Muscle of leg (tissue), 16 donors: ENCODE measurements at places on chromosomes 11 and 22. TPM values are rescaled to one million over a fixed set of nuclear protein-coding genes. Genes with fewer than 3 reads are reported as not detected.
A peak's percentile ranks its signal among the peaks of the same experiment; 100 is the strongest.

DNA sequence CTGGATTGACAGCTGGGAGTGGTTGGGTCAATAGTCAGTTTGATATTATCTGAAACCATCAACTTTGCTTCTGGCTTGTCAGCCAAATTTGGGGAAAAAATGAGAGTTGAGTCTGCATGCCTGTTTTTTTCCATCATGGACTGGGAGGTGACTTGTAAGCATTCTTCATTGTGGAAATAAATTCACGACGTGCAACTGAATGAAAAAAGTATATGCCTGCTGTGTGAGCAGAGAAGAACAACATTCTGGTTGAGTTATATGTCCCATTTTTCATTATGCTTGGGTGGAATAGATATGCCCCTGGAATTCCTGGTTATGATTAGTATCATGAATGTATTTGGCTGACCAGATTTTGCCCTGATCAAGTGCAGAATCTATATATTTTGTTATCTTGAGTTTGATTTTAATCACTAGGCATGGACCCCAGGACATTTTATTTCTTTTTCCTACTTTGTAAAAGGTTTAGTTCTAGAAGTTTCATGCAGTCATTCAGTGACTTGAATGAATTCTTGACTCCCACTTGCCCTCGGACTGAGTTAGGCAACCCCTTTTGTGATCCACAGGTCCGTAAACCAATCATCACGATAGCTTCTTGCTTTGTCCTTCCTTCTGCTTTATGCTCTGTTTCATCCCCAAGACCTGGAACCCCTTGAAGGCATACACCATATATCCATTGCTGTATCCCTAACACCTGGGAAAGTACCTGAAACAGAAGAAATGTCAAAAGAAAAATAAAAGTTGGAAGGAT lies 205.8 kb downstream of the NAV2 start:
- H3K4me1 ChIP-seq = peaks cover 8% of the 10 kb centered on the region
- H3K36me3 ChIP-seq = peaks cover 15% of the 10 kb centered on the region
- no peaks in the 10 kb centered on the region for H3K27me3 ChIP-seq
- no peak for DNase-seq

GRCh38 chr22:37065180-37065579 lies 13.6 kb downstream of the KCTD17 start:
- peaks cover 6% of the 10 kb centered on the region for H3K36me3 ChIP-seq
- no peak overlapping the region for H3K4me3 ChIP-seq
- H3K27ac ChIP-seq = no peak overlapping the region
- H3K27me3 ChIP-seq = peaks cover 26% of the 10 kb centered on the region
- peaks cover 10% of the 10 kb centered on the region for H3K4me1 ChIP-seq
- DNase-seq = no peak

- no peaks in the 10 kb centered on the region for H3K36me3 ChIP-seq
- H3K27me3 ChIP-seq = peaks cover 11% of the 10 kb centered on the region
- no peak overlapping the region for H3K4me3 ChIP-seq
- H3K27ac ChIP-seq = no peak overlapping the region
Observed at GRCh38 chr22:49305214-49305965, 522.3 kb downstream of the BRD1 start.

GRCh38 chr11:63834535-63835157 lies 4.3 kb upstream of the MARK2 start:
- peaks cover 13% of the 10 kb centered on the region for H3K4me1 ChIP-seq
- no peak for DNase-seq
- H3K36me3 ChIP-seq = no peaks in the 10 kb centered on the region
- no peak overlapping the region for H3K27ac ChIP-seq
- H3K27me3 ChIP-seq = no peaks in the 10 kb centered on the region

GRCh38 chr11:114848027-114848426 lies 169.7 kb downstream of the NXPE2 start:
- no peak for DNase-seq
- H3K36me3 ChIP-seq = no peaks in the 10 kb centered on the region
- peaks cover 3% of the 10 kb centered on the region for H3K27me3 ChIP-seq

DNA sequence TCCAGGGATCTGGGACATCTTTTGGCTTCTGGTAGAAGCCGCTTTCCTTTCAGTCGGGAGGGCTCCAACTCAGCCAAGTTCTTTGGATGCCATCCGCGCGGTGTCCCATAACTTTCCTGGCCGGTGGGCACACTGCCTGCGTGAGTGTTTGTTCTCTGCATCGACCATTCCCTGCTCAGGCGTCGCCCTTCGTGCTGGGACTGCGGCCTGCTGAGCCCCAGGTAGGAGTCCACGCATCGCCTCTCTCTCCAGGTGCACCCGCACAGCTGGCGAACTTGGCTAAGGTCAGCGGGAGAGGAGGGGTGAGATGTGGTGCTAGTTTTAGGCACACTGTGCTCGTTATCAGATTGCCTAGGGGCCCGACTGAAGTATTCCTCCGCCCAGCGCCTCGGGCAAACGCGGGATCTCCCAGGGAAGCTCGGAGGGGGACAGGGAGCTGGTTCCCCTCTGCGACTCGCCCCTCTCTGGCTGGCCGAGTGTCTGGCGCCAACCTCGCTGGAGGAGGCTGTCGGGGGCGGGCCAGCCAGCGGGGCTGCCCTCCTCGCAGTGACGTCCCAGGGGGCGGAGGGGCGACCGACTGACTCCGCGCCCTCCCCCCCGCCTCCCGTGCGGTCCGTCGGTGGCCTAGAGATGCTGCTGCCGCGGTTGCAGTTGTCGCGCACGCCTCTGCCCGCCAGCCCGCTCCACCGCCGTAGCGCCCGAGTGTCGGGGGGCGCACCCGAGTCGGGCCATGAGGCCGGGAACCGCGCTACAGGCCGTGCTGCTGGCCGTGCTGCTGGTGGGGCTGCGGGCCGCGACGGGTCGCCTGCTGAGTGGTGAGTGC lies at the start of gene LAYN:
Gene LAYN (plus strand): TSS at position 607 of the 823 bp plus-strand sequence. CDS start 124 bp downstream, at position 731.
- H3K27me3 ChIP-seq = peaks cover 28% of the 10 kb centered on the region
- peak within 1 kb of the TSS; percentile 74 for H3K27ac ChIP-seq
- peaks cover 5% of the 10 kb centered on the region for H3K36me3 ChIP-seq
- peak; percentile 67 for DNase-seq
- peak within 1 kb of the TSS; percentile 60 for H3K4me3 ChIP-seq

The HEPHL1 gene
- not detected for total RNA-seq

The TSKU gene
- total RNA-seq = 13.9 TPM
